ENCODE measurements at places on chromosomes 12 and 14.

GRCh38 chr14:94043756-94044475, 17.8 kb downstream of the OTUB2 start:
- no peak for DNase-seq

GRCh38 chr14:104467641-104468040, 111.9 kb upstream of the C14orf180 start:
- no peak for DNase-seq

GRCh38 chr12:90618586-90618985, 336.4 kb downstream of the CCER1 start:
- DNase-seq: no peak

GRCh38 chr12:10191865-10192264, 13.0 kb downstream of the TMEM52B start:
- DNase-seq: no peak
